ENCODE measurements at places on chromosomes 5 and 9.

DNA sequence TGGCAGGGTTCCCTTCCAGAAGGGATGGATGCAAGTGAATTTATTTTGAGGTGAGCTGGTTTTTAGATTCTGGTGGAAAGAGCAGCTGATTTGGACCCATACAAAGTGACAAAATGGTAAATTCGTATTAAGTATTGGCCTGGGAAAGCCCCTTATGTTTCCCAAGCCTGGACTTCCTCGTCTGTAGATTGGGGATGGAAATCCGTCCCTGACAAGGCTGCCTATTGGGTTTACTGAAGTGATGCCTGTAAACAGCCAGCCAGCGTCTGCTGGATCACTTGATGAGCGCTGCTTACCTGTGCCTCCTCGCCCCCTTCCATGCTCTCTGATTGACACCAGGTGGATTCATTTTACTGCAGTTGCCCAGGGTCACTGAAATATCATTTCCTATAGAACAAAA is 233.8 kb downstream of the GADD45G start:
- DNase-seq, result no peak

- DNase-seq, result no peak
Observed at GRCh38 chr9:129619787-129620668, 873 bp downstream of the C9orf50 start.

DNA sequence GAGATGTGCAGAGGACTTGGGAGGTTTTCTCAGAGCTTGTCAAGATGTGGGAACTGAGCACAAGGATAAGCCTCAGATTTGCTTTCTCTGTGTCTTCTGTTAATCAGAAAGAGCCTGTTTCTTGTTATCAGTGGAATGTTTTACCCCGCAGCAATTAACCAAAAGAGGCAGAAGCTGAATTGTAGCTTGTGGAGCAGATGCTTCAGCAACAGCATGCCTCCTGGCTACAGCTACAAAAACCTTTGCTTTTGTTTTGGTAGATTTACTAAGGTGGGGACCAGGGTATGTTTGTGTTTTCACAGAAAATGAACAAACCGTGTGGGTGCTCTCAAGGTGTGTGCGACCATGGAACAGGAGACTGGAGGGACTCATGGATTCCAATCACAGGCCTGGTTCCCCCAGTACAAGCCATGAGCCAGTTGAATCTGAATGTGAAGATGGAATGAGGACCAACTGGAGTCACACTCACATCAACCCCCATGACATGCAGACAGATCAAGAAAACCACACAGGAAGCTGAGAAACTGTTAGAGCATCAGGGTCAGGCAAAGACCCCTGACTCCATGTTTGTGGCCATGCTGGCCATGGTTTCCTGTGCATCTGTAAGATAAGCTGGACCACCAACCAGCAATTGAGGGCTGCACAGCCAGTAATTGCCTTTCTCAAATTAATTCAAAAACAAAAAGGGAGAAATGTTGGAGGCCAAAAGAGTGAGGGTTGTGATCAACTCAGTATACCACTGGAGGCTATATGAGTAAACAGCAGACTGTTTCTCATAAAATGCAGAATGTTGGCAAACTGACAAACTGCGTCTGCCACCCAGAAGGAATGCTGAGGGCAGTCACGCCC is 6.9 kb downstream of the UGT3A2 start:
- DNase-seq, result no peak

- no peak for DNase-seq
Observed at GRCh38 chr9:19643875-19644274, 145.0 kb downstream of the SLC24A2 start.

DNA sequence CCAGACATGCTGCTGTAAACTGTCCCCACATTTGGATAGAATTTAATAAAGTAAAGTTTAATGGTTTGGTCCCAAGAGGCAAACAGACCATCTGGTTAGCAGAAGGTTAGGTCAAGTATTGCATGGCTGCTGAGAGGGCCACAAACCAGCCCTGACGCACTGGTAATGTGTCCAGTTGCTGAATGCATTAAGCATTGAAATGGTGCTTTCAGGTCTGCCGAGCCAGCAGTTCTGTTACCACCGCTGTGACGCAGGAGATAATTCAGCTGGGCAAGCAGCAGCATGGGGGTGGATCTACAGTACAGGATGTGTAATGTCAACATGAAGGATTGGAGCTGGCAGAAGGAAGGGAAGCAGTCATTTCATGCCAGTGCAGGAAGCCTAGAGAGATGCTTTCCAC is 16.0 kb downstream of the ZNF462 start:
- DNase-seq, result no peak

DNA sequence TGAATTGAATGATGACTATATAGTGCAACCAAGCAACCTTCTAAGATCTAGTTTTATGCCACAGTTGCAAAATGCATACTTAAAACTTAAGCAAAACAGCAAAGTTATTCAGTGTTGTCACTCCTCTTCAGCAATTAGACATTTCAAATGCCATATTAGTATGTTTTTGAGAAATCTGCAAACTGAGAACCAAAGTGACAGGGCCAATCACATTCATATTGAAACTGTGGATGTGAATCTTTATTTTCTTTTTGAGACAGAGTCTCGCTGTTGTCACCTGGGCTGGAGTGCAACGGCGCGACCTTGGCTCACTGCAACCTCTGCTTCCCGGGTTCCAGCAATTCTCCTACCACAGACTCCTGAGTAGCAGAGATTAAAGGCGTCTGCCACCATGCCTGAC is 249.2 kb upstream of the EFNA5 start:
- no peak for DNase-seq

- no peak for DNase-seq
Observed at GRCh38 chr9:18463991-18464390, 10.0 kb upstream of the ADAMTSL1 start.

DNA sequence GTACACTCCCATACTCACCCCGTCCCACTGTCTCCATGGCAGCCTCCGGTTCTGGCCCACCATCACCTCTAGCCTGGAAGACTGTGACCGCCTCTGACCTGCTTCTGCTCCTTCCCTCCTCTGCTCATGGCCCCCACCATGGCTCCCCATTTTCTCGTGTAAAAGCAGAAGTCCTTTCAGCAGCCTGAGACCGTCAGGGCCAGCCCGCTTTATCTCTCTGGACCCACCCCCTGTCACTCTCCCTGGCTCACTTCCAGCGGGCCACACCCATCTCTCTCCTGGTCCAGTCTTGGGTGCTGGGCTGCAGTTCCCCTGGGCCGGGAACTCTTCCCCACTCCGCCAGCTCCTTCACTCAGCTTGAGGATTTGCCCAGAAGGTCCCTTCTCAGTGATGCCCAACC is 96.0 kb upstream of the RUFY1 start:
- DNase-seq, result no peak

GRCh38 chr9:26723486-26723885 is 169.1 kb downstream of the CAAP1 start:
- DNase-seq, result no peak
